ENCODE measurements at places on chromosomes 3 and 15.

- no peak for DNase-seq
Measured at GRCh38 chr3:69105320-69105719, 17.1 kb downstream of the LMOD3 start.

- no peak for DNase-seq
Measured at GRCh38 chr3:174438501-174439145, 420.5 kb upstream of the NAALADL2 start.

- no peak for DNase-seq
Measured at GRCh38 chr15:40090774-40091455, 17.8 kb downstream of the BMF start.

GRCh38 chr3:107308716-107309115 lies 68.5 kb upstream of the CCDC54 start:
- peak; percentile 68 for DNase-seq

DNA sequence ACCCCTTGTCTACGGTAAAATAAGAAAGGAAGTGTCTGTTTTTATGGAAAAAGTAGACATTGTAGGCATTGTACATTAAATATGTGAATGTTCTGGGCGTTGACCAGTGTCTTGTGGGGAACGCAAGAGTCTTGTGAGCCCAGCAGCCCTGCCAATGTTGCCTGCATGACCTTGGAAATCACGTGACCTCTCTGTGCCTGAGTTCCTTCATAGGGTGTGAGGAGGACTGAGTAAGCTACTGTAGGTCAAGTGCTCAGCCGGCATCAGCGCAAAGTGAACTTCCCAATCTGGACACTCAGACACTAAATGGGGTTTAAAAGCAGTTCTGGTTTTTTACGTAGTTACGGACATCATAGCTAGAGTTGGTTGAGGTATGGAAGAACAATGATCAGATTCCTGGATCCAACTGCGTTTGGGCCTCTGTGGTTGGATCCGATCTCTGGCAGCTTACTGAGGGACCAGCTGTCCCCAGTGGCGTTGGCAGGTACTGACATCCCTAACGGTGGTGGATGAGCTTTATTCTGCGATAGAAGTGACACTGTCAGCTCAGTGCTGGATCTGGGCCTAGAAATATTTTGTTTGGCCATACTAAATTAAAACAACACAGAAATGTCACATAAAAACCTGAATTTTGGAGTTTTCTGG lies 63.8 kb downstream of the SPSB4 start:
- DNase-seq = peak; percentile 84
